Stimulated activated CD8-positive, alpha-beta memory T cell treated with anti-CD3 and anti-CD28 coated beads, Interleukin-15, amount 100 ng/mL, for 48 hours (primary cell): ENCODE measurements at places on chromosomes 7 and 10.

- no peak for DNase-seq
Measured at GRCh38 chr10:659688-660141, 29.8 kb downstream of the DIP2C start.

- DNase-seq, result no peak
Measured at GRCh38 chr7:151544183-151544582, 24.5 kb upstream of the RHEB start.

DNA sequence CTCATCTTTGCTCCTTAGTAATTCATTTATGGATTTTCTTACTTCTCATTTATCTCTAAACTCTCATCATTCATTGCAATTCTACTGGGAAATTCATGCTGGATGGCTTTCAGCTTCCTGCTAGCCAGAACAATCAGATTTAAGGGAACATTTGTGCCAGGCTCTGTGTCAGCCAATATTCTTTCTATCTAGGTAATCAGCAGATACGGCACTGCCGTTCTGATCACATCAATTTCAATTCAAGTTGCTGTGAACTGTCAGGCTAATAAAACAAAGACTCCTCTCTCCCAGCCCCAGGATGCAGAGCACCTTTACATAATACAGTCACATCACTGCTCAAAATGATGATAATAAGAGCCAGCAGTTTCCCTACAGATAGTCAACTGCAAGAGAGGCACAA lies 468.3 kb downstream of the SORCS1 start:
- DNase-seq, result no peak

DNA sequence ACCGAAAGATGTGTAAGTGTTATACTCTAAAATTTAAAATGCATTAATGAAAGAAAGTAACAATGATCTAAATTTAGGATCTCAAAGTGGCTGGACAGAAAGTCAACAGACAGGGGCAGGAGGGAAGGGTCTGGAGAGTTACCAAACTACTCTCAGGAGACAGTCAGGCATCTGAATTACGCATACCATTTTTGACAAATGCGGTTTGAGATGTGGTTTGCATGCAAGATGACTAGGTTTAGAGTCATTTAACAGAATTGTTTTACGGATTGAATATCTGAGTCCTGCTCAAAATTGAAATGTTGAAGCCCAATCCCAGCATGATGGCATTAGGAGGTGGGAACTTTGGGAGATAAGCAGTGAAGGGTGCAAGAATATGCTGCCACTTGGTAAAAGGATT lies 314.1 kb downstream of the WDR11 start:
- DNase-seq, result no peak

DNA sequence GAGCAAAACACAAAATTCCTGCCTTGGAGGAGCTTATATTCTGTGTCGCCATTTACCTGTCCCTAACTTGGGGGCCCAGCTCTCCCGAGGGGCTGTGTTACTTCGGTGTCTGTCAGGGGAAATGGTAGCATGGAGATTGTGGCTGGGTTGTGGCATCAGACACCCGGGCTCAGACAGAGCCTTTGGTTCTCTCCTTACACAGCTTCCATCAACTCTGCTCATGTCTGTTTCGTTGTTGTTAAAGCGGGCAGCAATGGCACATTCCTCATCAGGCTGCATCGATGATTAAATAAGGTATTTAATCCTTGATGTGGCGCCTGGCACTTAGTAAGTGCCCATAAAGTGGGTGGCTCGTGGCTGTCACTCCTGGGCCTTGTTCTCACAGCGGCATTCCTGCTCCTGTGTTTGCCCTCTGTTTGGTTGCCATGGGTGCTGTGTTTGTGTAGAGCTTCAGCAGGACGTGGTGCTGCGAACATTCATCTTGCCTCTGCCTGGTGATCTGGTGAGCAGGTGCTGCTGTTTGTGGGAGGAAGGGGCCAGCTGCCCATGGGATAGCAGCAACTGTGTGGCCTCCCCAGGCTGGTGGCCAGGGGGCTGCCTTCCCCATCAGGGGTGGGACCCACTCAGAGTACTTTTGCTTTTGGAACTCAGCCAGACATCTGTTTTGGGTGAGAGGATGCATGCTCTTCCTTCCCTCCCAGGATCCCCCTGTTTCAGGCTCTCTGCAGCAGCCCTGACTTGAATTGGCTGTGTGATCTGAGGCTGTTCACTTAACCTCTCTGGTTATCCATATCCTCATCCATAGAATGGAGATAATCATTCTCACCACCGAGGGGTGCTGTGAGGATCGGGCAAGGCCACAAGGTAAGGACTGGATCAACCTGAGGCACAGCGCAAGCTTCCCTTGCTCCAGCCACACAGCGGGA lies 207.2 kb upstream of the SVIL start:
- DNase-seq, result no peak

DNA sequence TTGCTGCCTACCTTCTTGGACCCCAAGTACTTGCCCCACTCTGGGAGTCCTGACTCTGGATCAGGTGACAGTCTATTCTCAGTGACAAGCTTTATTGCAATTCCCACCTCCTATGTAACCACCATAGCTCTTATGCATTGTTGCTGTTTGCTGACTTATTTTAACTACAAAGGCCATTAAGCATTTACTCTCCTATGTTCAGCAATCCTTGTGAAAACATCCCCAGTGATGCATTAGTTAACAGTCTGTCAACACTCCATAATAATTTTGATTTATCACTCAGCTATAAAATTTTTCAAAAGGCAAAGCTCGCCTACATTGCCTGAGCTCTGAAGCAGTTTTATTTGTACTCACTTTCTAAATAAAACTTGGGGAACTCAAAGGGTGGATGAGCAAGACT lies 871.8 kb upstream of the SORCS1 start:
- no peak for DNase-seq

- no peak for DNase-seq
Measured at GRCh38 chr7:135238112-135238744, 4.6 kb downstream of the STRA8 start.

- no peak for DNase-seq
Measured at GRCh38 chr10:33921970-33922605, 587.6 kb upstream of the NRP1 start.

GRCh38 chr7:20299647-20300312 lies 30.9 kb upstream of the ITGB8 start:
- DNase-seq, result no peak

GRCh38 chr7:64509583-64509982 lies 53.3 kb downstream of the ZNF680 start:
- DNase-seq, result no peak

DNA sequence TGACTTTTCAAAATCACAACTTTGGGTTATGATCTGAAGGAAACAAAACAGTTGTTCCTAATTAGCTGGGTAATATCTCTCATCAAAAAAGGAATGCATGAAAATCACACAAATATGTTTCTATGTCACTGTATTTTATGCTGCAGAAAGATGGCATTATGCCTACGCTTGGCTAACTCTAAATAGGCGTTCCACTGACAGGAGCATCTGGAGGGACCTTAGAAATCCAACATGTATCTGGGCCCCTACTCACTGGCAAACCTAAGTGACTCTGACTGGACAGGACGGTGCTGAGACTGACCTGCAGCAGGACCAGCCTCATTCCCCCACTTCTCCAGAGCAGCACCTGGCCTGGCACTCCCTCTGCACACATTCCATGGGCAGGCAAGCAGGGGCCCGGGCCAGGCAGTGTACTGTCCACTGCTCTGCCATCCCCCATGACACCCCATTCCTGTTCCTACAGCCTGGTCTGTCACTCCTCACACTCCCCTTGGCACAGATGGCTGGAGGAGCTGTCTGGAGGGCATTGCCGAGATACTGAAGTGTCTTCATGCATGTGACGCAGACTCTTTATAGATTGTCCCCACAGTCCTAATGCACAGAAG lies 2.6 kb upstream of the MYL7 start:
- DNase-seq, result no peak

- no peak for DNase-seq
Measured at GRCh38 chr10:93656155-93656554, 43.8 kb downstream of the PDE6C start.

DNA sequence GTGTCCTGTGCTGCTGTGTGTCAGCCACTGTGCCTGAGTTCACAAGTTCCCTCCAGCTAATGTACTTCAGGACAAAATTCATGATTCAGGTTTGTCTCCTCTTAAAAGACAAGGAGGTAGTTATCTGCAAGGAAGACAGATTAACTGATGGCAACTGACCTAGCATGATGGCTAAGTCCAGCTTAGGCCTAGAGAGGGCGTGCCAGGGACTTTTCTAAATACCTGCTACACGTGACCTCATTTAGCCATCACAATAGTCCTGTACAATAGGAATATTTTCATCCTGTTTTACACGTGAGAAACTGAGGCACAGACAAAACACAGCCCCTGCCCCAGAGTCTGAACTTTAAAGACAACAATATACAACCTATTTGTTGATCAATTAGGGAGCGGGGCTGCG lies 275.7 kb downstream of the XPNPEP1 start:
- no peak for DNase-seq

DNA sequence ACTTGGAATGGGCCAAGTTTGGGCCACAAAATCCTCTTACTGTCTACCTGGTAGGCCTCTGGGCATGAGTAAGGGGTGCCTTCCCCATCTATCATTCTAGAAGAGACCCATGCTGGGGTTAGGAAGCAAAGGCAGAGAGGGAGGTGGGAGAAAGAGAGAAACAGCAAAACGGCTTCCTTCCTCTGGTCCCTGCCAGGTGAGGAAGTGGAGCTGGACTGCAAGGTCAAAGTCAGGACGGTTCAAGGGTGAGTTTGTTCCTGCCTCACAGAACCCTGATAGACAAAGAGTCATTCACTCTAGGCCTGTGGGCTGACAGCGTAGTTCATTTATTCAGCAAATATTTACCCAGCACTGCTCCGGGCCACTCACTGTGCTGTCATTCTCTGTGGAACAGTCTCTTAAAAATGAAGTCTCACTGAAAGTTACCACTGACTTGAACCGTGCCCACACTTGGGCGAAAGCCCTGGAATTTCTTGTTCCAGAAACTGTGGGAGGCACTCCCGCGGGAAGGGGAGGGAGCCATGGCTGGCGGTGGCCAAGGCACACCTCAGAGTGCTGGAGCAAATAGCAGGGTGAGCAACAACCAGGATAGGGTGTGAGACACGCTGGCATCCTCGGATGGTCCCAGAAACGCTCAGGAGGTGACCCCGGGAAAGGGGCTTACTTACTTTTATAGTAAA lies 26.2 kb upstream of the ECHDC3 start:
- DNase-seq, result no peak

DNA sequence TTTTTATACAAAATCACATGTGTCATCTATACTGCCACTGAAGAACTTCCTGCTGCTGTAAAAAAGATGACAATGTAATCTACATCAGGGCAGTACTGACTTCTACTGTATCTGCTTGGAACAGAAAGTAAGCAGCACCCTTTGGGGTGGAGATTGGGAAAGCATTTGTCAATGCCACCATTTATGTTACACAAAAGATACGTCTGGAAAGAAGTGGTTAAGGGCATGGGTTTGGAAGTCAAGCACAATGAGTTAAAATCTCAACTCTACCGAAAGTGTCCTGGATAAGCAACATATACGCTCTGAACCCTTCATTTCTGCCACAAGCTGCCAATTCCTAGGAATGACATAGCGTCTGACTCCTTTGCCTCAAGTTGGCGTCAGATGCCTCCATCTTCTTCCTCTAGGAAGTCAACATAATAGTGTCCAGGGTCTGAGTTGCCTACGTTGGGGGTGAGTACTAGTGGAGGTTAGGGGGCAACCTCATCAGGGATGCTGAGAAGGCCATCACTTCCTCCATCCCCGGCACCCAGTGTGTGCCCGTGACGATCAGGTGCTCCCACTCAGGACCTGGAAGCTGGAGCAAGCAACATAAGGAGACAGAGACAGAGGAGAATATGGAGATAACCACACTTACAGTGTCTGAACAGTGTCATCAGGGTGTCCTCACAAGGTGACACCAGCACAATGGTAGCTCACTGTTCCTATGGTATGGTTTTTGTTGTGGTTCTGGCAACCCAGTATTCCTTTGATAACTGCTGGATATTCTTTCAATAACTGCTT lies 58.3 kb downstream of the SGMS1 start:
- DNase-seq, result no peak

DNA sequence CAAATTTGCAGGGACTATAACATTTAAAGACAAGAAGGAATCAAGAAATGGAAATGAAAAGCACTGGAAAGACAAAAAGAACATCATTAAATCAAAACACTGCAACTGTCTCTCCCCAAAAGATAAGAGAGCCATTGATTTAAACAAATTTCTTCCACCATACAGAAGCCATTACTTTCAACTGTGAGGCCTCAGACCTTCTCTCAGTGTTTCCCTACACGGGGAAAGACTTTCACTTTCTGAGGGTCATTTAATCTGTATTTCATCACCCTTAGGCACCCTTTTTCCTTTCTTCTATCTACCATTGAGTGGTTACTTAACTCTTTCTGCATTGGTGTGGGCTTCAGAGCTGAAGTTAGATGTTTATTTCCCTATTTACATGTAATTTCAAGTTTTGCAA lies 47.5 kb downstream of the CCDC172 start:
- no peak for DNase-seq

- no peak for DNase-seq
Measured at GRCh38 chr7:143493751-143494150, 16.1 kb downstream of the TAS2R41 start.

DNA sequence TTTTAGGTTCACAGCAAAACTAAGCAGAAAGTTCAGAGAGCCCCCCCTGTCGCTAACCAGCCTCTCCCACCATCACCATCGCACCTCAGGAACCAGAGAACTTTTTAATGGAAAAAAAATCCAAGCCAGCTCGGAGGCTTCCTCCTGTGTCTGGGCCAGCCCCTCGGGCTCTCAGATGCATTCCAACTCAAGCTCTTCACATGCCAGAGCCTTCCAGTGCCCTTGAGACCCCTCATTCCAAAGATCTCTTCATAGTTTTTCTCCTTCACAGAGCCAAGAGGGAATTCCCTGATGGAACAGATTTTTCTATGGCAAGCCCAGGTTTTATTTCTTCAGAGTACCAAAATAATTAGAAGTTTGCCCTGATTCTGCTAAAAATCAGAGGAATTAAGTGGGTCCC lies 153.4 kb upstream of the LANCL2 start:
- no peak for DNase-seq

- DNase-seq, result no peak
Measured at GRCh38 chr7:6181136-6181535, 91.3 kb downstream of the CYTH3 start.

DNA sequence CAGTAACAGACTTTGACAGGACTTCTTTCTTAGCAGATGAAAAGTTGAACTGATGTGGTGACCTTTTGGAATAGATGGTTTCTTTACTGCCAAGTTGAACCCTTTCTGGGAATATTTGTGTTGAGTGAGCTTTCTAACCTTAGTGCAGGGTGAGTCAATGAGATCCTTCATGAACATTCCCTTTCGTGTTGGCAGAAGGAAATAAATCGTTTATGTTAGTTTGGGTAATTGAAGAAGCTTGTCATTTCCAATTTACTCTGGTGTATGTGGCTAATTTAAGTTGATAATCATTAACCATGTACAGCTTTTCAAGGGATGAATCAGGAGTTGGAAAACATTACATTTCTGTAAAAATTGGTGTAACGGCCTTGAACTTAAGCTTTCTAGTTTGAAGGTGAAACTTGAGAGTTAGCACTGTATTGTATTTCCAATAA lies 43.4 kb downstream of the PTTG1IP2 start:
- no peak for DNase-seq

GRCh38 chr10:88689366-88689765 lies 16.7 kb upstream of the LIPK start:
- DNase-seq, result no peak
